ENCODE measurements at places on chromosomes 5 and 9.

GRCh38 chr9:136242918-136243525, 2.6 kb downstream of the QSOX2 start:
- DNase-seq, result no peak

DNA sequence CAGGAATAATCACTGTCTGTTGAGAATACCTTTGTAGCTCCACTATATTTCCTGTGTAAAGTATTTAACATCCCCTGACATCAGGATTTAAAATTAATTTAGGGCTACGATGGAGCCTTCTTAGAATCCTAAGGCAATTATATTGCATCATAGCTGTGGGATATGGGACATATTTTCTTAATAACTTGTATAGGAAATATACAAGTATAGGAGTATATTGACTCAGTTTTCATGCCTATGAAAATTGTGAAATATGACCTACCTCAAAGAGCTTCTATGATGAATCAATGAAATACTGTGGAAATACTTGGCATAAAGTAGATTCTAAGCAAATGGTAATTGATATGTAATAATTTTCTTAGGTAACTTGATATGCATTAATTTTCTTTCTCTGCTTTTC, 221.0 kb upstream of the KLF4 start:
- DNase-seq, result no peak

DNA sequence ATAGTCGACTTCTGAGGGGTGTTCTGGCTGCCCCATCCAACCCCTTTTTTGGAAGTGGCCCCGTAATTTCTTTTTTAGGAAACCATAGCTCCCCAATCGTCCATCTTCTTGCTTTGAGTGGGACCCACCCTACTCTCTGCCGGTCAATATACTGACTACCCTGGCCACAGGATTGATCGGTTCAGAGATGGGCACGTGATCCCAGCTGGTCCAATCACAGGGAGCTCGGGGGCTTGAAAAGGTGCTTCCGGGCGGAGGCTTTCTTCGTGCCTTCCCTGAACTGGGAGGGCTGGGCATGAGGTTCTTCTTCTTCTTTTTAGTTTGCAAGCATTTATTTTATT, 78.7 kb upstream of the SH3PXD2B start:
- DNase-seq, result no peak

DNA sequence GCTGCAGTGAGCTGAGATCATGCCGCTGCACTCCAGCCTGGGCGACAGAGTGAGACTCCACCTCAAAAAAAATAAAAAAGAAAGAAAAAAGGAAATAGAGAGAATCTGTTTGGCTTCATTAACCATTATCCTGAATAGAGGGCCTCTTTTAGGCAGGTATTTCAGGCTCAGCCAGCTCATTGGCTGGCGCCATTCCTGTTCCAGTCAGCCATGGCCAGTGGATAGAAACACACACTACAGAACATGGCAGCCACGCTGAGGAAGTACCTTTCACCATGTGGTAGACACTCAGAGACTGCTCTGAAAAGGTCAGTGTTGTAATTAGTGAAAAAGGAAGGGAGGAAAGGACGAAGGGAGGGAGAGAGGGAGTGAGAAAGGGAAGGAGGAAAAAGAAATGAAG, 340.0 kb upstream of the ACTBL2 start:
- DNase-seq, result no peak

GRCh38 chr5:108747774-108748400, at the start of gene FER:
Gene FER (plus strand): TSS chr5:108747897. CDS start chr5:108798183, 50,286 bp downstream.
- DNase-seq, result peak; percentile 91

- no peak for DNase-seq
Observed at GRCh38 chr9:20658677-20659473, 25.2 kb upstream of the FOCAD start.

GRCh38 chr5:2739360-2740050, 12.0 kb downstream of the IRX2 start:
- DNase-seq, result no peak

DNA sequence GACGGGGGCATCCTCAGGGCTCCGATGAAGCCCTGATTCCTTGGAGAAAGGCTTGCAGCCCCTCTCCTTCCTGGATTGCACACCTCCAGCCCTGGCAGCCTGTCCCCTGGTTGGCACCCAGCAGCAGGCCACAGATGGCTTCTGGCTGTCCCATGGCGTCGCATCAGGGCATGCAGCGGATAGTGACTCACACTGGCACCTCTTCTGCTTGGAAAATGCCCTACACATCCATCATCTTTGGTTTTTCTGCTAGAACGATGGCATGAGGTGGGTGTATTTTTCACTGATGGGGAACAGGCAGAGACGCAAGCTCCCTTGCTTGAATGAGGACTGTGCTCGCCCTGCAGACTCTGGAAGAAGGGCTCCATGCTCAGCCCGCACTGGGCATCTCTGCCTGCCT, 23.2 kb upstream of the IER5L start:
- no peak for DNase-seq

- no peak for DNase-seq
Observed at GRCh38 chr5:16929347-16929746, 6.7 kb downstream of the MYO10 start.

DNA sequence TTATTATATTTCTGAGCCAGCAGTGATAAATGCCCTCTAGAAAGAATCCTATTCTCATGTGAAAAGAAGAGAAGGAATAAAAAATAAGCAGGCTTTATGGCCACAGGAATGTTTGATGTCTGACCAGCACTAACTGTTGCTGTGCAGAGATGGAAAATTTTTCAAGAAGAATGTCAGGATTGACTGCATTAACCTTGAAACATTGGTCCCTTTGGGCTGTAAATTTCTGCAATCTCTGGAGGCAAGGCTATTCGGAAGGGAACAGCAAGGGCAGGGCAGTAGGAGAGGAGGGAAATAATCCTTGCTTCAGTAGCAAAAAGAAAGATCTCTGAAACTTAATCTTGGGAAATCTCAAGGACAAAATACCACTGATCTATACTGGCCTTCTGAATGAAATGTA, 415.2 kb downstream of the DNAH5 start:
- no peak for DNase-seq

GRCh38 chr5:156383510-156384265, 56.7 kb downstream of the SGCD start:
- DNase-seq, result peak; percentile 24

DNA sequence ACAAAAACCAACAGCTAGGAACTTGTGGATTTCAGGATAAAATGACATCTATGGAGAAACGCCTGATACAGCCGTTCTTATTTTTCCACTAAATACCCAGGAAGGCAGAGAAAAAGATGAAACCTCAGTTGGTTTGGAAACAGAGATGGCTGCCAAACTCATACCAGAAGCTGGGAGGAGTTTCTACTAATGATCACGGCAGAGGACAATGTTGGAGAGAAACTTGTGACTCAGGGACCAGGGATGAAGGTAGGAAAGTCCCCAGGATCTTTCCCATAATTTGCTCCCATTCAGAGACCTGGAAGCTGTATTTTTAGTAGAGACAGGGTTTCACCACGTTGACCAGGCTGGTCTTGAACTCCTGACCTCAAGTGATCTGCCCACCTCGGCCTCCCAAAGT, 187.1 kb upstream of the IER5L start:
- DNase-seq, result no peak

- no peak for DNase-seq
Observed at GRCh38 chr9:113446323-113446740, 17.2 kb upstream of the RGS3 start.
